ENCODE measurements at places on chromosomes 5 and 9.

DNA sequence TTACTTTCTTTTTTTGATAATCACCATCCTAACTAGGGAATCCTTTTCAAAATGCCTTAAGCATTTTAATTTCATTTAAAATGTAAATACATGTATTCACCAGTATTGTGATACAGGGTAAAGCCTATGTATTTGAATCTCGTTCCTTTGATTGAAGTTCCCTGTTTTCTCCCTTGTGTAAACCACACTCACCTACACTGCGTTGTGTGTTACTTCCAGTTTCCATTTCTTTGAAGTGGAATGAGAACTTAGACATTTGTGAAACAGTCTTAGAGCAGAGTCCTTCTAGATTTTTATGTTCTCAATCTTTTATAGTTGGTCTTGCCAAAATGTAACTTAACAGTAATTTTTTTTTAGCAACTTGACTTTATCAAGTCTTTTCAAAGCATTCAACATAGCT, 101.4 kb downstream of the ZNF462 start:
- no peak for DNase-seq

- no peak for DNase-seq
Measured at GRCh38 chr9:136687721-136688223, 515 bp upstream of the AGPAT2 start.

DNA sequence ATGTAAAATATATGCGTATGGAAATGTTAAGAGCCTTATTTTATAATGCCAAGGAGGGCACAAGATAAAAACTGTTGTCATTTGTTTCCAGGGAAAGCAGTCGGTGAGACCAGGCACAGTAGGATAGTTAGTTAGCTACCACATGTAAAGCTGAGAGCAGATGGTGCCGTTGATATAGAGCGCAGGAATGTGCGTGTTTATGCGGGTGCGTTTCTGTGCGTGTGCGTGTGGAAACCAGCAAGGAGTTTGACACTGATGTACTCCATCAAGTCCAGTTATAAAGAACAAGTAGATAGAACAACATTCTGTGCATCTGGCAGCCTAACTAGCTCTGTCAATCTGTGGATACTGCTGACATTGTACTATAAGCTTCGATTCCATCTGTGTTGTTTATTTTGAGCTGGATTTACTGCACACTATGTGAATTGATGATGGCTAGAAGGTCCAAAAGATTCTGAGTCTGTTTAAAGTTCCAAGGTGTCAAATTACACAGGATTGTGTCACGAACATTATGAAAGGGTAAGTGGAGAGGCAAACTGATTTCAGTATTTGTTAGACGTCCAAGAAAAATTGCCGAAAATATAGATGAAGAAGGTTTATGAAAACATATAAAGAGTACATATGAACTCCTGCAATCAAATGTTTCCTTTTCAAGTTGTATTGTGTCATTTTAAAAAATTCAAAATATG, 494.9 kb upstream of the MEF2C start:
- no peak for DNase-seq

DNA sequence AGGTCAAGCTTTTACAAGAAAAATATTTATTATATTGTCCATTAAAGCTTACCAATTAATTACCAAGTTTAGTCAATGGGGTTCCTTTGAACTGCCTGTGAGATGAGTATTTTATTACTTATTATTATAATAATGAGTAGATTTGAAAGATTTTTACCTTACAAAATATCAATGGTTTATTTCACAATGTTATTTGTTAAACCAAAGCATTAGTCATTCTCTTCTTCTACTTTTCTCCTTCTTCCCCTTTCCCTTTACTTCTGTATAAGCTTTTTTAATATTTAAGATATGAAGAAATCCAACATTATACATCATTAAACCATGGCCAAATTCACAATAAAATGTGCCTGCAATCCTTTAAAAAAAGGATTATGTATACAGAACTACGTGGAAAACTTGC, 369.5 kb downstream of the ARL15 start:
- no peak for DNase-seq

GRCh38 chr5:78275998-78276543, 18.4 kb downstream of the AP3B1 start:
- DNase-seq: no peak

GRCh38 chr5:65244031-65244430, 237.7 kb downstream of the ADAMTS6 start:
- DNase-seq: no peak

DNA sequence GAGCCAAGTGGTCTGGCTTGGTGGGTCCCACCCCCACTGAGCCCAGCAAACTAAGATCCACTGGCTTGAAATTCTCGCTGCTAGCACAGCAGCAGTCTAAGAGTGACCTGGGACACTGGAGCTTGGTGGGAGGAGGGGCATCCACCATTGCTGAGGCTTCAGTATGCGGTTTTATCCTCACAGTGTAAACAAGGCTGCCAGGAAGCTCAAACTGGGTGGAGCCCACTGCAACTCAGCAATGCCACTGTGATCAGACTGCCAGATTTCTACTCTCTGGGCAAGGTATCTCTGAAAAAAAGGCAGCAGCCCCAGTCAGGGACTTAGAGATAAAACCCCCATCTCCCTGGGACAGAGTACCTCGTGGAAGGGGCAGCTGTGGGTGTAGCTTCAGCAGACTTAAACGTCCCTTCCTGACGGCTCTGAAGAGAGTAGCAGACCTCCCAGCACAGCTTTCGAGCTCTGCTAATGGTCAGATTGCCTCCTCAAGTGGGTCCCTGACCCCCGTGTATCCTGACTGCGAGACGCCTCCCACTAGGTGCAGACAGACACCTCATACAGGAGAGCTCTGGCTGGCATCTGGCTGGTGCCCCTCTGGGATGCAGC, 18.2 kb upstream of the STK32A start:
- no peak for DNase-seq

DNA sequence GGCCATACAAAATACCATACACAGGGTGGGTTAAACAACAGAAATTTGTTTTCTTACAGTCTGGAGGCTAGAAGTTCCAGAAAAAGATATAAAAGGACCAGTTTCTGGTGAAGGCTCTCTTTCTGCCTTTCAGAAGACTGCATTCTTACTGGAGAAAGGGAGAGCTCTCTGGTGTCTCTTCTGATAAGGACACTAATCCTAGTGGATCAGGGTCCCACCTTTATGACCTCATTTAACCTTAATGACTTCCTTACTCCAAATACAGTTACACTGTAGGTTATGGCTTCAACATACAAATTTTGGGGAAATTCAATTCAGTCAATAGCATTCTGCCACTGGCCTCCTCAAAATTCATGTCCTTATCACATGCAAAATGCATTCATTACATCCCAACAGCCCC, 351.9 kb upstream of the POU5F2 start:
- no peak for DNase-seq

- DNase-seq: no peak
Measured at GRCh38 chr9:23153058-23153457, 673.0 kb downstream of the ELAVL2 start.

Data from activated gamma-delta T cell treated with Interleukin-2 at 50 U/mL for 16 hours (primary cell).